Kidney tubule cell (primary cell): ENCODE measurements at places on chromosomes 6 and 20.

- DNase-seq, result peak; percentile 56
These were observed 22.2 kb downstream of the SAMHD1 start for GRCh38 chr20:36929290-36929689.

- no peak for DNase-seq
These were observed 2.9 kb downstream of the STX11 start for GRCh38 chr6:144153260-144153659.

DNA sequence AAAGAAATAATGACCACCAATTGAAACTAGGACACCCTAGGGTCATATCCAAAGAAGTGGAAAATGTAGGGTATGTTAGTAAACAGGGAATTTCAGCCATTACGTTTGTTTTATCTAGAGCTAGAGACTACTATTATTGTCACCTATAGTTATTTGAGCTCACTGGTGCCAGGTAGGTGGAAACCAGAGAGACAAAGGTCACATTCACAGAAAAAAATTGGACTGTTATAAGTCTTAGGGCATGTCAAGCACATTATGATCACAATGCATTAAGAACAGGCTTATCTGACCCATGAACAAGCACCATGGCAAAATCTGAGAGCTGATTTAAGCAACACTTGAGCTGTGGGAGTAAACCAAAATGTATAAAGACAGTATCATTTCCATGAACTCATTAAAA lies 530.1 kb upstream of the CITED2 start:
- no peak for DNase-seq

GRCh38 chr20:40397467-40397866 lies 291.6 kb downstream of the MAFB start:
- no peak for DNase-seq

- DNase-seq, result no peak
These were observed 168.6 kb upstream of the GGTLC1 start for GRCh38 chr20:24157213-24157612.

GRCh38 chr6:168414336-168415097 lies 26.5 kb upstream of the SMOC2 start:
- DNase-seq, result no peak

DNA sequence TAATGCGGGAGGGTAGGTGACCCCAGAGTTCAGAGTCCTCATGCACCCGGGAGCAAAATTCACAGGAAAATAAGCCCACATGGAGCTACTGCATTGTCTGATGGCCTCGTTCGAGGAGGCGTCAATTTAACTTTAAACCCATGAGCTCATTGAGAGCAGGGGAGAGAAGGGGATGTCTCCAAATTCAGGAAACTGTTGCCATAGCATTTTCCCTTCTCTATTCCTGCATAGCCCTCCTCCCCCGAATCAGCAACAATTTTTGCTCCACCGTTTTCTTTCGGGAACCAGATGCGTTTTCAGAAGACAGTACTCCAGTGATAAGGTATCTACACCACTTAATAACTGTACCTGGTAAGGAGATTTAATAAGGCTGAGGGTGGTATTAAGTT lies 324 bp upstream of the LAMP5 start:
- DNase-seq, result no peak
